ENCODE measurements at places on chromosomes 7 and 10. TPM values are rescaled to one million over a fixed set of nuclear protein-coding genes. Genes with fewer than 3 reads are reported as not detected.
A peak's percentile ranks its signal among the peaks of the same experiment; 100 is the strongest.

The SP8 gene
- not detected for total RNA-seq

The PFKP gene
- 33.8 TPM for total RNA-seq

The EPC1 gene
- total RNA-seq, result 37.4 TPM

The CD36 gene
- 103 TPM for total RNA-seq

The TMEM196 gene
- total RNA-seq, result not detected

The ZNF503 gene
- total RNA-seq, result 37.6 TPM

DNA sequence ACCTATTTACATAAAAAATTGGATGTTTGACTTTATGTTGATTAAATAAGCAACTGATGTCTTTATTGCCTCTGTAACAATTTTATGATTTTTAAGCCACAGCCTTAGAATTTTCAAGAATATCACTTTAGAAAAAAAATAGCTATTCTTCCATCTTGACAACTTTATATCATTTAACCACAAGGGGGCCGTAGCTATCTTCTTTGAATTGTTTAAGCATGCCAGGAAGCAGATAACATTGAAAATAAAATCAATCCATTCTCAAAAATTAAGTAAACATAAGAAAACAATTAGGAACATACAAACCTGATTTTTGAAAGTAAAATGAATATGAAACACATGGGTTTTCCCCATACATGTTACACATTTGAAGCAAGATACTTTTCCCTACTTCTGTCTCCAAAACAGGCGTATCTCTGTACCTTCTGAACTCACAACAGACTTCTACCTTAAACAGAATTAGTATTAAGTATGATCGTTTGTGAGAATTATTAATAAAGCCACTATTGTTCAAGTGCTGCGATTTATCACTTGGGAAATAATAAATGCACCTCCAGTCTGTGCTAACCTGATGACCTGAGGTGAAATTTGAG is 209.0 kb downstream of the CACNA2D1 start:
- H3K4me3 ChIP-seq, result no peak overlapping the region
- no peak for DNase-seq
- no peaks in the 10 kb centered on the region for H3K27me3 ChIP-seq
- H3K27ac ChIP-seq, result no peak overlapping the region

- DNase-seq, result no peak
- H3K27ac ChIP-seq, result no peak overlapping the region
- H3K27me3 ChIP-seq, result no peaks in the 10 kb centered on the region
- H3K4me1 ChIP-seq, result no peaks in the 10 kb centered on the region
These were observed 160.7 kb downstream of the MAD1L1 start for GRCh38 chr7:2072042-2072441.

GRCh38 chr7:102393467-102393866 is 2.7 kb upstream of the PRKRIP1 start:
- peaks cover 16% of the 10 kb centered on the region for H3K4me1 ChIP-seq
- DNase-seq, result no peak
- no peaks in the 10 kb centered on the region for H3K27me3 ChIP-seq
- no peaks in the 10 kb centered on the region for H3K36me3 ChIP-seq
- no peak overlapping the region for H3K27ac ChIP-seq
- no peak overlapping the region for H3K4me3 ChIP-seq

- no peak overlapping the region for H3K27ac ChIP-seq
- DNase-seq, result peak; percentile 69
- H3K27me3 ChIP-seq, result no peaks in the 10 kb centered on the region
- no peak overlapping the region for H3K4me3 ChIP-seq
These were observed 321.2 kb downstream of the DNAJB6 start for GRCh38 chr7:157657741-157658740.

GRCh38 chr7:46139079-46139478 is 218.0 kb upstream of the IGFBP3 start:
- no peaks in the 10 kb centered on the region for H3K27me3 ChIP-seq
- no peak for DNase-seq
- H3K4me1 ChIP-seq, result no peaks in the 10 kb centered on the region

- DNase-seq, result no peak
- H3K4me3 ChIP-seq, result no peak overlapping the region
- H3K4me1 ChIP-seq, result no peaks in the 10 kb centered on the region
- no peaks in the 10 kb centered on the region for H3K36me3 ChIP-seq
These were observed 156.9 kb downstream of the AKR1D1 start for GRCh38 chr7:138233189-138233588.

DNA sequence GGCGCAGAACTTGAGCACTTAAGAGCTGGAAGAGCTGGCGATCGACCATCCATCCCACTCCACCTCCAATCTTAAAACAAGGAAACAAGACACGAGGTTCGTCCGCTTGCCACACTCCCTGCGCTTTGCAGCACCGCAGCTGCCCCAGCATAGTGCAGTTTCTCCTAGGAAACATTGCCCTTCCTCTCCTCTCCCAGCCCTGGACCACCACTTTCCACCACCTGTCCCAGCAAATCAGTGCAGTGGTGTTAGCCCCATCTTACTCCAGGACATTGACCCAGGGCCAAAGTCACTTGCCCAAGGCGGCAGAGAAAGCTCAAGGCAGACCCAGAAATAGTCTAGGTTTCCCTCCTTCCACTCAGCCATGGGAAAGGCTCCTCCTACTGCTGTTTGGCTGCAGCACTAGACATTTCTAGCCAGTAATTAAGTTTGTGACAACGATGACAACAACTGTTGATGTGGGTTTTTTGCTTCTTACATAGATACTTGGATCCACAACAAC is 1.5 kb upstream of the PARD3 start:
- H3K27me3 ChIP-seq, result no peaks in the 10 kb centered on the region
- DNase-seq, result no peak
- no peak overlapping the region for H3K27ac ChIP-seq
- H3K4me1 ChIP-seq, result peaks cover 43% of the 10 kb centered on the region
- H3K36me3 ChIP-seq, result no peaks in the 10 kb centered on the region

- H3K27ac ChIP-seq, result no peak overlapping the region
- H3K36me3 ChIP-seq, result no peaks in the 10 kb centered on the region
- DNase-seq, result no peak
- H3K4me1 ChIP-seq, result peaks cover 7% of the 10 kb centered on the region
These were observed 13.6 kb downstream of the MICU1 start for GRCh38 chr10:72612203-72612826.

DNA sequence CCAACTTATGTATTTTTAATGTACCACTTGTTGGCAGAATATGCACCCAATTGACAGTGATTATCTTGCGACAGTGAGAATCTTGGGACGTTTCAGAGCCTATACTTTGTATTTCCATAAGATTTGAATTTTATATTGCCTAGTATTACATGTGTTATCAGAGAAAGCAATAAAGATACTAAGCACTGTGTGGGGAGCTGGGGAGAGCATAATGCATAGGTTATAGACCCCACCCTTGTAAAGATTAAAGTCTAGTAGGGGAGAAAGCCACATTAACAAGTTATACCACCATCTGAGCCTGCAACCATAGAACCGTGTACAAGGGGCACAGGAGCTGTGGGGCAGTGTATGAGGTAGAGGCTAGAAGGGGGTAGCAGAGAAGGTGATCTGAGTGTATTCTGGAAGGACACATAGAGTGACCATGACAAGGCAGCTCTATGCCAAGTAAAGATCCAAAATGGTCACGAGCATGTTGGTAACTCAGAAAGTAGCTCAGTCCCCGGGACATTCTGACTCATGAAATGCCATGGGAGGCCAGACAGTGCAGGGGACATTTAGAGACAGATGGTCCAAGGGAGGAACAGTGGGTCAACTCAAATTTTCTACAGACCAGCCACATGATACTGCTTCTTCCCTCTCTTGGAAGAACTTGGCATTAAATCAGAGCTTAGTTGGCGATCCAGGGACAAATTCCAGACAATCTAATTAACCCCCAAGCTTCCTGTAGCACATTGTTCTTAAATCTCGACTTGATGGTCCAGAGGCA is 84.5 kb downstream of the ADRA2A start:
- no peaks in the 10 kb centered on the region for H3K4me1 ChIP-seq
- H3K36me3 ChIP-seq, result no peaks in the 10 kb centered on the region

- no peaks in the 10 kb centered on the region for H3K4me1 ChIP-seq
- no peaks in the 10 kb centered on the region for H3K27me3 ChIP-seq
- H3K4me3 ChIP-seq, result no peak overlapping the region
- no peak for DNase-seq
- no peaks in the 10 kb centered on the region for H3K36me3 ChIP-seq
These were observed 77.5 kb upstream of the EEPD1 start for GRCh38 chr7:36075561-36075960.

DNA sequence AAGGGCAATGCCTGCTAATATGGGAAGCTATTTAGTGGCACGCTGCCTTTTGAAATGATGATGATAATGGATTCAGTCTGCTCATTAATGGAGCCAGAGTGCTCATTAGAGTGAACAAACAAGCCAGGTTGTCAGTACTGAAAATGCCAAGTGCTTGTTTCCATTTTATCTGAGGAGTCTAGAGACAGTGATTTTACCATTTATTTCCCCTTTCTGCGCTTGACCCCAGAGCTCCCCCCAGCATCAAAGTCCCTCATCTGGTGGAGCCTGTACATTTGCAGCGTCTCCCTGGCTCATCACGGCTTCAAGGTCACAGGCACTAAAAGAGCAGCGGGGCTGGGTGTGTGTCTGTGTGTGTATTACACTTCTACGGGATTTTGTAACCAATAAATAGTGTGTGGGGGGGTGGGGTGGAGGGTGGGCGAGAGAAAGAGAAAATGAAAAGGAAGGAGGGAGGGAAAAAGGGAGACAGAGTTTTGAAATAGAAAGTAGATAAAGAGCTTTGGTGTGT is 553.8 kb downstream of the TFEC start:
- no peak overlapping the region for H3K27ac ChIP-seq
- H3K4me1 ChIP-seq, result peaks cover 12% of the 10 kb centered on the region
- peak overlapping the region; percentile 24 for H3K4me3 ChIP-seq
- H3K36me3 ChIP-seq, result no peaks in the 10 kb centered on the region
- DNase-seq, result no peak
- H3K27me3 ChIP-seq, result no peaks in the 10 kb centered on the region

- peaks cover 49% of the 10 kb centered on the region for H3K4me1 ChIP-seq
- H3K27me3 ChIP-seq, result no peaks in the 10 kb centered on the region
- no peak for DNase-seq
- no peaks in the 10 kb centered on the region for H3K36me3 ChIP-seq
- H3K4me3 ChIP-seq, result no peak overlapping the region
These were observed 101.2 kb upstream of the EFCAB10 start for GRCh38 chr7:105682341-105683060.

GRCh38 chr10:88562152-88562551 is 21.0 kb downstream of the RNLS start:
- no peak overlapping the region for H3K27ac ChIP-seq
- H3K36me3 ChIP-seq, result no peaks in the 10 kb centered on the region
- DNase-seq, result no peak
- no peaks in the 10 kb centered on the region for H3K27me3 ChIP-seq

- no peak overlapping the region for H3K27ac ChIP-seq
- H3K36me3 ChIP-seq, result no peaks in the 10 kb centered on the region
- no peaks in the 10 kb centered on the region for H3K27me3 ChIP-seq
- no peaks in the 10 kb centered on the region for H3K4me1 ChIP-seq
These were observed 7.7 kb downstream of the FGF8 start for GRCh38 chr10:101767966-101768790.

- no peaks in the 10 kb centered on the region for H3K36me3 ChIP-seq
- H3K4me1 ChIP-seq, result peaks cover 100% of the 10 kb centered on the region
- H3K27ac ChIP-seq, result peak overlapping the region; percentile 86
- H3K4me3 ChIP-seq, result no peak overlapping the region
These were observed 7.2 kb downstream of the TNS3 start for GRCh38 chr7:47574482-47575329.

DNA sequence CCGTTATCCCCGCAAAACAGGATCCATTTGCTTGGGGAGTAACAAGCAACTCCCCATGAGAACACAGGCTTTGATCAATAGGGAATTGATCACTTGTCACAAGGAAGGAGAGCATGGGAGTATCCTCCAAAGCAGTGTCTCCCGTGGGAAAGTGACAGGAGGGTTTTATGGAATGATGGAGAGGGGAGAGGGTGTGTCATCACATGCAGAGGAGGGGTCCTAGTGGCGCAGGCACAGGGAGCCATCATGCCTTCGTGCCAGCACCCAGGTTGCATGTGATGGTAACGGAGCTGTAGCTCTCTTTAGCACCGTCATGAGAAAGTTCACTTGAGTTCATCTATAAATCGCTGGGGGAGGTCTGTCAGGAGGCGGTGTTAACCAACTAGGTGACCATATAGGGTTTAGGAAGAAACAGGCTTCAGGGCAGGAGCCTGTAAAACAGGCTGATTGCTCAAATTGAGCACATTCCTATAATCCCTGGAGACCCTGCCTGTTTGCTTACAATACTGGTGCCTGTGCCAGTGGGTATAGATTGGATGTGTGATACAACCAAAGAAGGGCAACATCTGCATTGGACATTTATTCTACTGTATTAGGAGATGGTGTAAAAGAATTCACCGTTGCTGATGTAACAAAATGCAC is 428.5 kb downstream of the GALNT17 start:
- no peak overlapping the region for H3K27ac ChIP-seq
- no peaks in the 10 kb centered on the region for H3K4me1 ChIP-seq
- DNase-seq, result no peak
- H3K36me3 ChIP-seq, result no peaks in the 10 kb centered on the region
- H3K27me3 ChIP-seq, result no peaks in the 10 kb centered on the region
- H3K4me3 ChIP-seq, result no peak overlapping the region

- no peaks in the 10 kb centered on the region for H3K36me3 ChIP-seq
- H3K4me1 ChIP-seq, result no peaks in the 10 kb centered on the region
- H3K27me3 ChIP-seq, result no peaks in the 10 kb centered on the region
- no peak for DNase-seq
These were observed 58.5 kb downstream of the CELF2 start for GRCh38 chr10:11076221-11076620.

All from upper lobe of left lung (tissue), 6 donors.